Right cardiac atrium (tissue), 5 donors: ENCODE measurements at places on chromosomes 16 and 17. TPM values are rescaled to one million over a fixed set of nuclear protein-coding genes. Genes with fewer than 3 reads are reported as not detected.

The TEKT5 gene
- not detected for total RNA-seq

DNA sequence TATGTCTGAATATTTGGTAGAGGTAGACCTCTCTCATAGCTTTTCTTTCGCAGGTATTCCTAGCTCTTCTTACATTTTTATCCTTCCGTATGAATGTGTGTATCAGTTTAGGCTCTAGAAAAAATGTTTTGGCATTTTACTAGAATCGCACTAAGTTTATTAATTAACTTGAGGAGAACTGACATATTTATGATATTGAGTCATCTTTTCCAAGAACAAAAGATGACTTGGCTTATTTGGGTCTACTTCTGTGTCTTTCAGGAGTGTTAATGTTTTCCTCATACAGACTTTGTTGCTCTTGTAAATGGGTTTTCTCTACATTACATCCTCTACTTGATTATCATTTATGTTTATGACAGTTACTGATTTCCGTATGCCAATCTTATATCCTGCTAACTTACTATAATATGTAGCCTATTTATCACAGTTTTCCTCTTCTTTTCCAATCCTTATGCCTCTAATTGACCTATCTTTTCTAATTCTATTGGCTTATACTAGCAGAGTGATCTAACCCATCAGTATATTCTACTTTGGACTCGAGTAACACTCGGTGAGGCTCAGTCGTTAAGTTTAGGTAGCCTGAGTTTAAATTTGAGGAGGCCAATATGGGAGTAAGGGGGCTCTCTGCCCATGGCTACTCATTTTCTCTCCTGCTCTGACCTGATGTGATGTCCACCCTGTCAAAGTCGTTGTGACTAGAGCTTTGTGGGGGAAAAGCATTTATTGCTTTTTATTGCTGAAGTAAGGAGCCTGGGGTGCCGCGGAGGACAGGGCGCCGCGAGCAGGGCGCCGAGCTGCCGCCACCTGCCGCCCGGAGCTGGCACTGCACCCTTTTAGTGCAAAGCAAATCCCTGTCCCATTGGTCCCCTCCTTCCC lies 20.0 kb downstream of the ST6GALNAC1 start:
- DNase-seq = peak; percentile 74

- no peak for DNase-seq
Measured at GRCh38 chr17:65409381-65409780, 152.1 kb downstream of the AXIN2 start.

DNA sequence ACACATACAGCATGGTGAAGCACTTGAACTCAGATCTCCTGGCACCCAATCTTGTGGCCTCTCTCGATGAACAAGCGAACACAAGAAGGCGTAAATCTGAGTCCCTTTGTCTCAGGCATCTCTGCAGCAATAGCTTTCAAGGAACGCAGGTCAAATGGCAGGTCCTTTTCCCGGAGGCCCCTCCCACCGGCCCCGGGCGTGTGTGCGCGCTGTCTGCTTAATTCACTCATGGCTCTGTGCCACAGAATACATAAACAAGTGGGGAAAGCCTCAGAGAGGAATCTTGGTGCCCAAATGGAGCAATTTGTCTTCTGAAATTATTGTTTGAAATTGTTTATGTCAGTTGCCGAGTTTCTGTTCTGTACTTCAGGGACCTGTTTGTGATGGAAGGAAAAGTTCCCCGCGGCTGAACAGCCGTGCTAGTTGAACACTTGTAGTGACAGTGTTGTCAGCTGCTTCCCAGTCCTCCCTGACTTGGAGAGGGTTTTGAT lies 14.8 kb downstream of the MYOCD start:
- DNase-seq = no peak

- DNase-seq = no peak
Measured at GRCh38 chr17:14318918-14319205, 18.0 kb downstream of the HS3ST3B1 start.

The GPT2 gene
- 4.6 TPM for total RNA-seq

DNA sequence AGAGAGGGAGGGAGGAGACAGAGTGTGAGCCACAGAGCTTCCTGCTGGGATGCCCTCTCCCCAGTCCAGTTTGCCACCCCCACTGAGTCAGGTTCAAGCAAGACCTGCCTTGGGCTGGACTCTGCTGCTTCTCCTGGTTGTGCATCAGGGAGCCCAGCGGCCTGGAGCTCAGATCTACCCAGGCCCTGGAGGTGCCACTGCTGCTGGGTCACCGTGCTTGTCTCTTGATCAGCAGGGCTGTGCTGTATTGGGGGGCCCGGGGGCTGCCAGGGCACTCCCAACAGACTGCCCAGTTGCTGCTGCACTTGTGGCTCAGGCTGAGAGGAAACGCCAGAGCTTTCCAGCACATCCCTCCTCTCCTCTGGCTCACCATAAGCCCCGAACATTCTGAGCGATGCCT lies 8.9 kb downstream of the TLE7 start:
- DNase-seq = no peak

DNA sequence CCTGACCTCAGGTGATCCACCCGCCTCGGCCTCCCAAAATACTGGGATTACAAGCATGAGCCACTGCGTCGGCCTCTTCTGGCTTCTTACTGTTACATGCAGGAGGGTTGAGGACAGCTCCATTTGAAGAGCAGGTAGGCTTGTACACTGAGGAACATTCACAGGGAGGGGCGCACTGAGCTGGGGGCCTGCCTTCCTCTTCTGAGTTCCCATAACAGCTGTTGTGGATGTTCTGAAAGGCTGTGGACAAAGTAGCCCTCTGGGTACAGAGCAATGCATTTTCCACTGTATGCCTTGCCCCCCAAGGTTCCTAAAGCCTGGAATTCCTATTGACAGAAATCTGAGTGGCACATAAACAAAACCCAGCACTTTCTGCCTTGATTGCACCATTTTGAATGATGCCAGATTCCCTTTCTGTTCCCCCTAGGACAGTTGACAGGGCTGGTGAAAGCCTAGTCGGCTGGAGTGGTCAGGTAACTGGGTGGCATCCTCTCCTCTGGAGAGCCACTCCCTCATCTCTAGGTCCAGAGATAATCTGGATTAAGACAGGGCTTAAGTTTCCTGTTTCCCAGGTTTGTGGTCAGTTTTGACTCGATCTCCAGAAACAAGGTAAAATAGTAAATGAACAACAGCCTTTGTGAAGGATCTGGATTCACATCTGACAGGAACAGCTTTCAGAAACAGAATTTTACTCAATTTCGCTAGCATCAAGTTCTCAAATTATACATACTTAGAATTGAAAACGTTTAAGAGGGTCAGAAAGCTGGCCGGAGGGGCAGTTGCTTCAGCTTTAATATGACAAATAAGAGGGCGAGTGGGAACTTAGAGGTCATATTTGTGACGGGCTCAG lies 1.3 kb upstream of the CDK5R1 start:
- DNase-seq = no peak

The CLEC3A gene
- total RNA-seq = not detected

The MTSS2 gene
- 71.2 TPM for total RNA-seq

DNA sequence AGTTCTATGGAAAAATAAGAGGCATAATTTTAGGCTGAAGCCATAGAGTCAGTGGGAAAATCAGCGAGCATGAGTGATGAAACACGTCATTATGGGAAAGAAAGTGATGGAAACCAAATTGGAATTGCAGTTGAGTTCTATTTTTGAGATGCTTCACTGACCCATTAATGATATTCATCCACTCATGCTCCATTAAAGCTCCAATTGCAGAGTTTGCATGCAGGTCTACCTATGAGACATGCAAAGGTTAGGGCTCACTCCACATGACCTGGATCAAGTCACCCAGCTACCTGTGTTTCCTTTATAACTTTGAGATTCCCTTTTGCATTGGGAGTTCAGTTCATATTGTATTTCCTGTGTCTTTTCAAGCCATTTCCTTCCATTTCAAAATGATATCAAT lies 8.0 kb upstream of the KRTAP2-4 start:
- no peak for DNase-seq

The CSF3 gene
- total RNA-seq = 0.58 TPM

DNA sequence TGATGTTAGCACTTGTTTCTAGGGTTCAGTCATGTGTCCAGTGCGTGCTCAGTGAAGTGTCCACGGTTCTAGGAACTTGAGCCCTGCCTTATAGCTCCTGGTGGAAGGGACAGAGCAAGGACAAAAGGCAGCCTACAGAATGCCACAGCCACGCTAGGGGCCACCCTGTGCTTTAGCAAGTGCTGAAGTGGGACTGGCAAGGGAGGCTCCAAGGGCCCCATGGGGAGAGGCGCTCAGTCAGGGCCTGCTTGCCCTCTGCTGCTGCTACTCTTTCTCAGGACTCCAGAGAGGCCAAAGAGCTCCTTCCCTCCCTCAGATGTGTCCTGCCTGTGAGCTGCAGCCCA lies 6.8 kb downstream of the NT5C start:
- no peak for DNase-seq

The MYBBP1A gene
- total RNA-seq = 22.1 TPM

The BOLA2B gene
- total RNA-seq = 89.6 TPM

GRCh38 chr16:79041206-79041605 lies 559.3 kb downstream of the MAF start:
- DNase-seq = no peak

The CYB5D1 gene
- 12.6 TPM for total RNA-seq

DNA sequence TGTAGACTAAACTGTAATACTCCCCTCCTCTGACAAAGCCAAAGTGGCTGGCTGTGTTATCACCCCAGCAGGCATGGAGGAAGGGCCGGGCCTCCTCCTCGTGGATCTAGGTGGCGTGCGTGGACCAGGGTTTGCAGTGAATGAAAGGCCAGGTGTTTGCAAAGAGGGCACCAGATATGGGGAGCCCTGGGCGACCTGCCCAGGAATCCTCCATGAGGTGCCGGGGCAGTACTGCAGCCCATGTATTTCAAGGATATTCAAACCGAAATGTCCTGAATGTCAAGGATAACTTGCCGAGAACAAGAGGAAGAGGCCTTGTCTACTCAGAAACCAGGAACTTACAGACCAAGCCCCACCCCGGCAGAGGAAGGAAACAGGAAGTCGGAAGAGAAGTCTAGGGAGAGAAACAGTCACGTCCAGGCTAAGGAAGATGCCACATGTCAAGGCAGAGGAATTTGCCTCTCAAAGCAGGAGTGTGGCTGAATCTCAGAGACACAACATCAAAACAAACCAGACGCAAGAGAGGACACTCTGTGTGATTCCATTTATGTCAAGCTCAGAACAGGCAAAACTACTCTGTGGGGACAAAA lies 13.7 kb upstream of the OSGIN1 start:
- DNase-seq = peak; percentile 55

The SDR42E1 gene
- total RNA-seq = 3.4 TPM

The HBM gene
- not detected for total RNA-seq

The KRT39 gene
- total RNA-seq = not detected

- DNase-seq = no peak
Measured at GRCh38 chr17:82932518-82933310, 92.9 kb upstream of the ZNF750 start.

The CTRL gene
- total RNA-seq = 0.37 TPM

- DNase-seq = no peak
Measured at GRCh38 chr17:27396941-27397340, 59.3 kb upstream of the KSR1 start.

DNA sequence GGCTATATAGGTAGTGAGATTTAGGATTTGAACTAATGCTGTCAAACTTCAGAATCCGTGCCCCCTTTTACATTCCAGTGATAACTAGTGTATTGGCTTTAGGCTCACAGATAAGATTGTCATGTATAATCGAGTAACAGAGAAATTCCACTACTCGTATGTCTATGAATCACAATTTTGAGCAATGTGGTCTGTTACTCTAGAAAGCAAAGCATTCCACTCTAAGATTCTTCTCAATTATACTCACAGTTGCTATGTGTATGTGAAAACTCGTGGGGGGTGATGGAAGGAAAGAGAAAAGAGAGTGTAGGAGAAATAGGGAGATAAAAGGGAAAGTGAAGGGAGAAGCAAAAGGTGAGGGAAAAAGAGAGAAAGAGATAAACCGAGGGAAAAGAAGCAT lies 1175.1 kb upstream of the GOT2 start:
- DNase-seq = no peak

GRCh38 chr17:59832883-59833379 lies 59.8 kb downstream of the TUBD1 start:
- no peak for DNase-seq

GRCh38 chr16:74724820-74725549 lies 24.3 kb upstream of the MLKL start:
- no peak for DNase-seq

DNA sequence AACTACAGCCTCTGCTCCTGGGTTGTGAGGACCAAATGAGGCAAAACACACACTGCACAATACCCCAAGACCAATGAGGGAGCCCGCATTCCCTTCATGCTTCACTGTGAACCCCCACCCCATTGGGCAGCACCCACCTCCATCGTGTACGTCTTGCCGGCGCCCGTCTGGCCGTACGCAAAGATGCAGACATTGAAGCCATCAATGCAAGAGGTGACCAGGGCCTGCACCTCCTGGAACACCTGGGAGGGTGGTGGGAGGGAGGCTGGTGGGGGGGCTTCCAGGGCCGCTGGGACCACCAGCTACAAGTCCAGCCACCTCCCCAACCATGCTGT lies 28.4 kb downstream of the KATNB1 start:
- DNase-seq = peak; percentile 37

DNA sequence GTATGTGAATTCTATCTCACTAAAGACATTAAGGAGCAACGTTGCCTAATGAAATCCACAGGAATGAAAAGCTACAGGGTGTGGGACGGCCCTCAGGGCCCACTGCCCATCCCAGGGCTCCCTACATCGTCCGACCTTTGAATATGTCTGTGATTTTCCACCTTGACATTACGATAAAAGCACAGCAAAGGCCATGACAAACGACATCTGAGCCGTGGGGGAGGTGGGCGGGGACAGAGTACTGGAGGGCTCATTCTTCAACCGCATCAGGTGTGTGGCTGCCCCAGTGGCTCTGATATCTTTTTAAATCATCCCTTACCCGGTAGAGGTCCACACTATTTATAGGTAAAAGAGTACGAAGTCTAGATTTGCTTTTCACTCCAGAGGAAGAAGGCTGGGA lies 35.1 kb downstream of the LMF1 start:
- no peak for DNase-seq

DNA sequence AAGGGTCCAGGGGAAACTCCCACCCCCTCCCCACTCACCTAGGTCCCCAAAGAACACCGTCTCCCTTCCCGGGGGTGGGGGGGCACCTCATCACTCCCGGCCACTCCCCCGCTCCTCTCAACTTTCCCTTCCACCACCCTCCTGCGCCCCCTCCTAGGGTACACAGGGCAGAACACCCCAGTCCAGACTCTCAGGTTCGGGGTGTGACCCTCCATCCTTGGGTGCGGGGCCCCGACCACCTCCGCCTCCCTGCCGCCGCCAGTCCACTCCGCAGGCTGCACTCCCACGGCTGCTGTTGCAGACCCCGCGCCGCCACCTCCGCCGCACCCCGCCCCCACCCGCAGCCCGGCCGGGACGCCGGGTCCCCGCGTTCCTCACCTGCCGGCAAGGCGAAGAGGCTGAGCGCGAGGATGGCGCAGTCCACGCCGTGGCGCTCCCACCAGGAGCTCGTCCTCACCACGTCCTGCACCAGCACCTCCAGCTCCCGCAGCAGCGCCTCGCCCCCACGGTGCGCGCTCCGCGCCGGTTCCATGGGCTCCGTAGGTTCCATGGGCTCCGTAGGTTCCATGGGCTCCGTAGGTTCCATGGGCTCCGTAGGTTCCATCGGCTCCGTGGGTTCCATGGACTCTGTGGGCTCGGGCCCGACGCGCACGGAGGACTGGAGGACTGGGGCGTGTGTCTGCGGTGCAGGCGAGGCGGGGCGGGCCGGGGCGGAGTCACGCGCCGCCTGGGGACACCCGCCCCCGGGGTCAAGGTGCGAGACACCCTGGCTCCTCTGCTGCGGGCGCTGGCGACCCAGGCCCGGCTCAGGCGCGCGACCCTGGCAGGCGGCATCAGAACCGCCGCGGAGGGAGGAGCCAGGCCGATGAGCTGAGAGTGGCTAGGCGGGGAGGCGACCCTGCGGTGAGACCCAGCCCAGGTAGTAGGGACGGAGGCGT lies at the start of gene FADS6:
FADS6 (minus strand) TSS at position 660 of the 938 bp plus-strand sequence; CDS start at position 622, 38 bp downstream.
- DNase-seq = no peak
